ENCODE measurements at places on chromosomes 7 and 10.

DNA sequence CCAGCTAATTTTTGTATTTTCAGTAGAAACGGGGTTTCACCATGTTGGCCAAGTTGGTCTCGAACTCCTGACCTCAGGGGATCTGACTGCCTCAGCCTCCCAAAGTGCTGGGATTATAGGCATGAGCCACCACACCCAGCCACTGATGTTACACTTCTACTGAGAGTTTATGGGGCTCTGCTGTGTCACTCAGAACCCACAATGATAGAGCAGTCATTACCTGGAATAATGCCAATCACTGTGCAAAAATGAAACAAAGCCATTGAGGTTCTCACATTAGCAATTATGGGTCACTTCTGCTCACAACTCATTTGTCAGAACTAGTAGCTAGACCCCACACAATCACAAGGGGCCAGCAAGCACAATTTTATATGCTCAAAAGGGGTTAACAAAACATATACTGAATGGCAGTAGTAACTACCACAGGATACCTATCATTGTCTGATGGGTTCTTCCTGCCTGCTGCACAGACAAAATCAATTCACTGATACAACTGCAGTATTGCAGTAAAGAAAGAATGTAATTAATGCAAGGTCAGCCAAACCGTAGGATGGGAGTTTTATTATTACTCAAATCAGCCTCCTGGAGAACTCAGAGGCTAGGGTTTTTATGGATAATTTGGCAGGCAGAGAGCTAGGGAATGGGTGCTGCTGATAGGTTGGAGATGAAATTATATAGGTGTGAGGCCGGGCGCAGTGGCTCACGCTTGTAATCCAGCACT, 72.1 kb upstream of the TRIM24 start:
- DNase-seq = no peak

DNA sequence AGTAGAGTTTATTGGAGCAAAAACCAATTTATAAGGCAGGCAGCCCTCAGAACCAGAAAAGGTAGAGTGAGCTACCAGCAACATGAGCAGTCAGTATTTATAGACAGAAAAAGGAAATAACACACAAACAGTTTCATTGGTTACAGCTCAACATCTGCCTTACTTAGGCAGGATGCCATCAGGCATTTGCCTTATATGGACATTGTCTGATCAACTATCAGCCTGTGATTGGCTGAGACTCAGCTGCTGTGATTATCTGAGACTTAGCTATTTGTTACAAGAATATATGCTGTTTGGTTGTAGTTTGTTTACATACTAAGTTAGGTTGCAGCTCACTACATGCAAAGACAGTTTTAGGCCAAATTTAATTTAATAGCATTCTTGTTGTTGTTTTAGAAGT, 60.4 kb upstream of the CDK1 start:
- no peak for DNase-seq

- DNase-seq = no peak
Measured at GRCh38 chr10:50618624-50619023, 5.1 kb downstream of the SGMS1 start.

DNA sequence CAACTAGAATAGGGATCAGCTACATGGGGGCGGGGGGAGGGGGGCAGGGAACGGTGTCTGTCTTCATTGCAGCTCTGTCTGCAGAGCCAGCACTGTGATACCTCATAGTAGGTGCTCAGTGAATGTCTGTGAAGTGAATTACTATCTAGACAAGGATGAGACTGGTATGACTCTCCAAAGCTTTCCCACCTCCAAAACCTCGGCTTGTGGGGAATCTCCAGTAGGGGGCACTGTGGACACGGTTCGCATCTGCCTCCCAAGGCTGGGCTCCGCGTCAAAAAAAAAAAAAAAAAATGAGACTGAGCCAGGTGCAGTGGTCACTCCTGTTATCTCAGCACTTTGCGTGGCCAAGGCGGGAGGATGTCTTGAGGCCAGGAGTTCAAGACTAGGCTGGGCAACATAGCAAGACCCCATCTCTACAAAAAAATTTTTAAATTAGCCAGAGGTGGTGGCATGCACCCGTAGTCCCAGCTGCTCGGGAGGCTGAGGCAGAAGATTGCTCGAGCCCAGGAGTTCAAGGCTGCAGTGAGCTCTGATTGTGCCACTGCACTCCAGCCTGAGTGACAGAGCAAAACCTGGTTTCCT, 9.6 kb downstream of the TRIM56 start:
- no peak for DNase-seq

GRCh38 chr10:106795619-106796018, 368.9 kb downstream of the SORCS1 start:
- DNase-seq = no peak

- DNase-seq = no peak
Measured at GRCh38 chr7:26567266-26567665, 275.6 kb downstream of the SNX10 start.

GRCh38 chr7:126993626-126994213, 259.0 kb downstream of the GRM8 start:
- peak; percentile 45 for DNase-seq

- no peak for DNase-seq
Measured at GRCh38 chr10:30160271-30160982, 101.0 kb upstream of the JCAD start.

- DNase-seq = no peak
Measured at GRCh38 chr10:30007406-30007805, 52.0 kb downstream of the JCAD start.

DNA sequence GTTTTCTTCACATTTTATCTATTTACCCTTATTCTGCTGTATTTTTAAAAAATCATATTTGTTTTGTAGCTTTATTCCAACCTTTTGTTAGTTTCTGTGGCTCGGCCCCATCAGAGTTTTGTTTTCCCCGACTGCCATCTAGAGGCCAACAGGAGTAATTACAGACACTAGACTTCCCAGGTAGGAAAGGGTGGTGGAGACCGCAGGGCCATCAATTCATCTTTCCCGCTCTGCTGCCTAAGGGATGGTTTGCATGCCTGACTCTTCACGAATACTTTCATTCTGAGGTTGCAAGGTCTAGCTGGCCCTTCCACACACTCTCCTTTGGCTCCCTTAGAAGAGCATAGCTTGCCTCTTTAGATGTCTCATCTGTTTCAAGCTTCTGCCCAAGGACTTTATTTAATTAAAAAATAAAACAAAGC, 38.3 kb downstream of the LYZL2 start:
- no peak for DNase-seq

DNA sequence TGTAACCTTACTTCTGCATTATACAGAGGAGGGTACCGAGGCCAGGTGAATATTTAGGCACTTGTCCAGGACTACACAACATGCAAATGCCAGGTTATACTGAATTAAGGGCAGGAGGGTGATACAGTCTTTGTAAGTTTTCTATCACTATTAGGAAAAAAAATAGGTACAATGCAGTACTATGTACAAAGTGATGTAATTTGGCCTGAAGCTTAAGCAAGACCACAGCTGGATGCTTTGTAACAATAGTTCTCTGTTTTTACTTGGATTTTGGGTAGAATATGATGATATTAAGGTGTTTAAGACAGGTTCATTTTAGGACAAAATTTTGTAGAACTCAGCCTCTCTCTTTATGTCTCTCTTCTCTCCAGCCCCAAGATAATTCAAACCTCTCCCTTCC, 2.8 kb upstream of the NXPH1 start:
- no peak for DNase-seq

GRCh38 chr10:17816199-17816598, 7.1 kb downstream of the MRC1 start:
- no peak for DNase-seq

DNA sequence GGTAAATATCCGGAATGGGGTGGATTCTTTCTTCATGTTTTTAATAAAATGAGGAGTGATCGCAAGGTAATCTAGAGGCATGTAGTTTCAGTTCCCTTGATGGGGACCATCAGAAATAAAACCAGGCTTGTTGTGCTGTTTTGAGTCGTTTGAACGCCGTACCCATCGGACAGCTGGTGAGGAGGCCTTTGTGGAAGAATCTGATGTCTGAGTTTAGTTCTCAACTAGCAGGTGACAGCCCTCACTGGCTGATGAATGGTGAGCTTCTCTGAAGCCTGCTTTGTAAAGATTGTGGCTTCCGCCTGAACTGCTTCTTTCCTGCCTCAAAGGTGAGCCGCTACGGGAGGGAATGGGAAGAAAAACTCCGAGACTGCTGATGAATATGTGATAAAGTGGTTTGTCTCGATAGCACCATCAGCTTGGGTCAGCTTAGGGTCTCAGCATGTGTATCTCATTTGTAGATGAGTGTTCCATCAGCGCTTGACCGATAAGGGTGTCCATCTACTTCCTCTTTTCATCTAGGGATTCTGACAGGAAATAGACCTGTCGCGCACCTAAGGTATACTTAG, 977 bp downstream of the TMEM248 start:
- DNase-seq = no peak

DNA sequence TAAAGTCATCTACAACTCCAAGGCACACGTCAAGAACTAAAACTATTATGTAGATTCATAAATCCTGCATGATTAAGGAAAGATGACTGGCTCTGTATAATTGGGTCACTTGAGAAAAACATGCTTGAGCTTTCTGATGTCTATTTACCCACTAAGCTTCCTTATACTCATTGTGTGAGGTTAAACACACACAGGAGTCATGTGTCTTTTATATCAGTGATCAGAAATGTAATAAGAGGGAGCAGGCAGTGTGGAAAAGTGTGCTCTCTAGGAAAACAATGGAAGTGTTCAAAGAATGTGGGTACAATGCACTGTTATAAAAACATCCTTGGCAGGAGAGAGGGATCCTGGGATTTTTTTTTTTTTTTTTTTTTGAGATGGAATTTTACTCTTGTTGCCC, 108.6 kb upstream of the ARID5B start:
- no peak for DNase-seq

DNA sequence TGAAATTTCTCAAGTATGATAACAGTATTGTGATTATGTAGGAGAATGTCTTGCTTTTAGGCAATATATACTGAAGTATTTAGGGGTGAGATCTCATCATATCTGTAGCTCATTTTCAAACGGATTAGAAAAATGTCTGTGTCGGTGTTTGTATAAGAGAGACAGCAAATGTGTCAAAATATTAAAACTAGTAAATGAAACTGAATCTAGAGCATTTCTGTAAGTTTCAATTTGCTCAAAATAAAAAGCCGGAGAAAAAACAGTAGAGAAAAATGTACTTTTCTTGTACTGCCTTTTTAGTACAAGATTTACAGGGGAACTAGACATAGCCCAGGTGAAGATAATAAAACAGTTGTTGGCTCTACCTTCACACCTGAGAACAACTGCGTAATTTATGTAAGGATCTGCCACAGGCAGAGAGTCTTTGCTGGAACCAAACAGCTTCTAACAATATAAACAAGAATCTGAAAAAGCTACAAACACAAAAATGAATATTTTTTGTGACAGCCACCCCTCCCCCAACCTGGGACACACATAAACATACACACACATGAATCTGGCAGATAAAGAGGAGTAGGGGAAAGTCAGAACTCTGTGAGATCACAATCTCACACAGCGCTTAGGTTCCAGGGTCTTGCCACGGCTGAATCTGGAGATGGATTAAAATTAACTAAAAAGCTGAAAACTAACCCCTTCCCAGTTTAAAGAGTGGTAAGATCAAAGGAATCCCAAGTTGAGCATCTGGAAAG, 153.3 kb downstream of the AVL9 start:
- DNase-seq = no peak
